ENCODE measurements at places on chromosomes 11 and 22.

DNA sequence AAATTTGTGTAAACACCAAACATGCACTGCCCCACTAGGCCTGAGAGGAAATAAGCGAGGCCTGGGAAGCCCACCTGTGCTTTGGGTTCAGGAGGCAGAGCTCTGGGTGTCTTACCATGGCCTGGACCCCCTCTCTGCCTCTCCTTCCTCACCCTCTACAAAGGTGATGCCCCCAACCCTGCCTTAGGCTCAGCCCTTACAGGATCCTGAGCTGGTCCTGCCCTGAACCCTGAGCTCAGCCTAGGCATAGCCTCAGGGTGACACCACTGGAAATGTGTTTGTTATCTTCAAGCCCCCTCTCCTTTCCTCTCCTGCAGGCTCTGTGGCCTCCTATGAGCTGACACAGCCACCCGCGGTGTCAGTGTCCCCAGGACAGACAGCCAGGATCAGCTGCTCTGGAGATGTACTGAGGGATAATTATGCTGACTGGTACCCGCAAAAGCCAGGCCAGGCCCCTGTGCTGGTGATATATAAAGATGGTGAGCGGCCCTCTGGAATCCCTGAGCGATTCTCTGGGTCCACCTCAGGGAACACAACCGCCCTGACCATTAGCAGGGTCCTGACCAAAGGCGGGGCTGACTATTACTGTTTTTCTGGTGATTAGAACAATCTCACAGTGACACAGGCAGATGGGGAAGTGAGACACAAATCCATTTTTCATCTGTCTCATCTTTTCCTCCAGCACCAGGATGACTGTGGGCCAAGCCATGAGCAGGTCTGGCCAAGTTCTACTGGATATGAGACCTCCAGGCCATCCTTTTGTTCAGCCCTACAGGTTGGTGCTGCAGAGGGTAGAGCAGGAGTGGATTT is 117.8 kb downstream of the GGTLC2 start:
- no peak for DNase-seq

DNA sequence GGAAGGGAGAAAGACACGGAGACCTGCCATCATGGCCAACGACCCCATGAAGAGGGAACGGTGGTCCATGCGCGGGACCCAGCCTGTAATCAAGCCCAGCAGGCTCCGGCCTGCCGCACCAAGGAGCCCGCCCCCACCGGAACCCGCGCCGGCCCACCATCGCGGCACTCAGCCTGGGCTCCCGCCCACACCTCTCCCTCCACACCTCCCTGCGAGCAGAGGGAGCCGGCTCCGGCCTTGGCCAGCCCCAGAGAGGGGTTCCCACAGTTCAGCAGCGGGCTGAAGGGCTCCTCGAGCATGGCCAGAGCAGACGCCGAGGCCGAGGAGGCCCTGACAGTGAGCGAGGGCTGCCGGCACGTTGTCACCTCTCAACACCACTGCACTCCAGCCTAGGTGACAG is 1302.8 kb upstream of the CNTN5 start:
- DNase-seq, result no peak

GRCh38 chr11:45368697-45369096 is 82.6 kb upstream of the SYT13 start:
- no peak for DNase-seq

DNA sequence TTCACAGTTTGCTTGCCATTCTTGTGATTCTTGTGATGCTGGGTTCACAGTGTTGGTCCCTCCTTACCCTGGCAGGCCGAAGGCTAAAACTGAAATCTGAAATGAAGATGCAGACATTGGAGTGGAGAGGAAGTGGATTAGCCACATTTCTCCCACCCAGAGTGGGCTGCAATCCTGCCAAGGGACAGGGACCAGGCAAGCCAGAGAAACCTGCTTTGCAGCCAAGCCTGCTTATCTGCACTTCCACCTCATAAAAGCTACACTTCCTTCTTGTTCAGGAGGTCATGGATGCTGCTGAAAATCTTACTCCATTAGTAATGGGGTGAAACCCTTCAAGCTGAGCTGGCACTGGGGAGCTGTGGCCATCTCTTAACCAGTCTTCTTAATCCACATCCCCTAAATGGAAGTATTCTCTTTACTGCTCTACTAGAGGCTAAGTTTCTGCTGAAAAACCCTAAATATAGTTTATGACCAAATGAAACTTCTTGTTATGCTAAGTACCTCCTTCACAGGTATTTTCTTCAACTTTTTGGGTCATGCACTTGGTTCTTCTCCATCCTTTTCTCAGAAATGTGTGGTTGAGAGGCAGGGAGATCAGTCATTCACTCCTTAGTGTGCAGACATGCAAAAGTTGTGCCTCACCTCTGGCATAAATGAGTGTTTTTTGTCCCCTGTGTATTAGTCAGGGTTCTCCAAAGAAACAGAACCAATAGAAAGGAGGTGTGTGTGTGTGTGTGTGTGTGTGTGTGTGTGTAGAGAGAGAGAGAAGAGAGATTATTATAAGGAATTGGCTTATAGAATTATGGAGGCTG is 133.9 kb upstream of the BMAL1 start:
- no peak for DNase-seq

DNA sequence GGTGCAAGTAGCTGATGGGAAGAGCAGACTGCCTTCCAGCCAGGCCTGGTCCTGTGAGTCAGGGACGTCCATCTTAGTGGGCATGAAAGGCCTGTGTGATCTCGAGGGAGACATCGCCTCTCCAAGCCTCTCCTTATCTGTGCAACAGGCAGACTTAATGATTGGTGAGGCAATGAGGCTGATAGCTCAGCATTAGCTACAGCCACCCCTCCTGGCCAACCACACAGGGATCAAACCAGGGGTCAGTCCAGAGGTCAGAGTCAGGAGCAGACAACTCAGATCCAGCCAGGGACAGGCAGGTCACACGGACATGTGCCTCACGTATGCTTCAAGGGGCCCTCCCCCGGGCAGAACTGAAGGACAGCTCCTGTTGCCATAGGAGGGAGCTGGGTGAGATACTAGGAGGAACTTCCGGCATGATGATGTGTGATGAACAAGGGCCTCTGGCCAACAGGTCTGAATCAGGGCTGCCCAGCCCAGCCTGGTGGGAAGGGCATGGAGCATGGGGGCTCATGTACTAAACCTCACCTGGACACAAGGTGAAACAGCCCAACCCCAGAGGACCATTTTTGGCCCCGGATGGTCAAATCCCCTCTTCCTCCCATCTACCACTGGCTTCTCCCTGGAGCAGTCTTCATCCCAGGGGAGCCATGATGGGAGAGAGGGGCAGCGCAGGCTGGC is 2.8 kb upstream of the APOC3 start:
- DNase-seq, result no peak

DNA sequence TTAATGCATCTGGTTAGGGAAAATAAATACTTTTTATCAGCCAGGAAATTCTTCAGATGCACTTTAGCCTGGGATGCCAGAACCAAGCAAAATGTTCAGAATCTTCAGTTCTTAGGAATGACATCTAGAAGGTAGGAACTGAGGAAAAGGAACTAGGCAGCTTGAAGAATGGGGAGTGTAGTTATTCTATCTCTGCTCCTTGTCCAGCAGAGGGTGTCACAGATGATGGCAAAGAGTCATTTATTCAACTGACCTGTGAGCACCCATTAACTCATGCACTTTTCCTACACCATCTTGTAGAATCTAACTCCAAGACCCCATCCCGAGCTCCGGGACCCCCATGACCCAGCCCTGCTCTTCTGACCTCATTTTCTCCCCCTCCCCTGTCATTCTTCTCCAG is 122.1 kb upstream of the ISX start:
- DNase-seq, result no peak

DNA sequence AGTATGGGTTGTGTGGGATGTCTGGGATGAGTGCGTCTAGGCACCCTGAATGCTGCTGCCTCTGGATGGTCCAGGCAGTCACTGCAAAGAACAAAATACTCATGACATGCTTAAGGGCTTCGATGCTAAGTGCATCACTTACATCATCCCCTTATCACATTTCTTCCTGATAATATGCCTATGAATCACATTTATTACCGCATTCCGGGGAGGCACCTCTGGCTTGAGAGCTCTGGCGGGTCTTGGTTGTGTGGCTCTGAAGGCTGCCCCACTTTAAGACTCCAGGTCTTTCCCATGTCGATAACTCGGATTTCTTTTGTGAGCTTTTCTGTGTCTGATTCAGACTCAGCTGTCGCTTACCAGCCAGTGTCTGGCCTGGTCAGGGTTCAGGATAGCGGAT is 1126.4 kb downstream of the TBC1D22A start:
- DNase-seq, result no peak

- peak; percentile 58 for DNase-seq
Measured at GRCh38 chr11:2940147-2940920, 11.1 kb upstream of the PHLDA2 start.

- DNase-seq, result no peak
Measured at GRCh38 chr22:25388866-25389540, 169.6 kb downstream of the CRYBB2 start.

DNA sequence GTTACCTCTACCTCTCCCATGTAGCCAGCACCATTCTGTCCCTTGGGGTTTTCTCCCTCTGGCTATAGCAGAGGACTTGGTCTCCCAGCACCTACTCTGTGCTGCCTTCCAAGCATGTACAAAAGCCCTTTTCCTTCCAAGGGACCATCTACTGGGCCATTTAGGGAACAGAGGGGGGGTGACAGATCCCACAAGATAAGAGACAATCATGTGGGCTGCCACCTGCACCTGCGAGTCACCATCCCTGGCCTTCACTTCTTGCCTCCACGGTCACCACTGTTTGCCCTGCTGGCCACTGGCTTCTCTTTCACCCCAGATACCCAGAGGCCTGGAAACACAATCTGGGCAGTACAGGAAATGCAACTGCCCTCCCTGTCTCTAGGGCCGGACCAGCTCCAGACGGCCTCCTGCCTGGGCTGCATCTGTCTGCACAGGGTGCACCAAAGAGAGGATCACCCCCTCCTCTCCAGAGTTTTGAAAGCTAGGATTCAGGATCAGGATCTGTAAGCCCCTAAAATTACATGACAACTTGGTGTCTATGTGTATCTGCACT is 160.8 kb upstream of the NECTIN1 start:
- DNase-seq, result no peak

- DNase-seq, result peak; percentile 97
Measured at GRCh38 chr11:103624708-103625623, 411.5 kb upstream of the DDI1 start.

DNA sequence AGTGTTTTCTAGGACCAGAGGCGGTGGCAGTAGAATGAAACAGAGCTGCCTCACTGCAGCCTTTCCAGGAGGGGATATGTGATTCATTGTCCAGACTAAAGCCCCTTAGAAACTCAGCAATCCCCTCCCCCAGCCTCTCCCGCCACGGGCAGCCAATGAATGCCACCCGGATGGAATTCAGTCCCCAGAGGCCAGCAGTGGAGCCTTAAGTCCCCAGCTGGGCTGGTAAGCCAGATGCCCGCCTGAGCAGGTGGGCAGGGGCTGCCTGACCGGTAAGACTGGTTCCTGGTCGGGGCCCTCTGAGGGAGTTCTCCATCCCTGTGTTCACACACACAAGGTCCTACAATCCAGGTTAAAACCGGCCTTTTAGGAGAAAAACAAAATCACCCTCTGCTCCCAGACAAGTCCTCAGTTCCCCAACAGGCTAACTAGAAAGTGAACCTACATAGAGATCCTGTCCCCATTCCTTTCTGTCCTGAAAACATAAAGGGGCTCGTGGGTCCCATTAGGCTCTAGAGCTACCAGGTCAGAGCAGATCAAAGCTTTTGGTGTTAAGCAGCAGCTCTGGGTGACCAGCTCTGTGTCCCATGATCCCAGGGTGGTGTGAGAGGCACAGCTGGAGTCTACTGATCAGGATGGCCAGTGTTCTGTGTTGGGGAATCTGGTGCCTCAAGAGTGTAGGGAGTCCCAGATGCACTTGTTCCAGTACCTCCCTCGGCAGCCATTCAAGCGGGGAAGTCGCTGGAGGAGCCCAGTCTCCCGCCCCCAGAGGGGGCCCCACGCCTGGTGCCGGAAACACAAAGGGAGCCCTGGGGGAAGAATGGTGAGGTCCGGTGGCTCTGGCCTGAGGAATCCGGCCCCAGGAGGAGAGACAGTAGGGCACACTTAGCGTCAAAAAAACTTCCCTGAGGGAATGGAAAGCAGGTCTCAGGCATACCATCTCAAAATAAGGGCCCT is 2.6 kb downstream of the PATZ1 start:
- peak; percentile 22 for DNase-seq
